Fibroblast of skin of left quadriceps (primary cell): ENCODE measurements at places on chromosomes 5 and 9.
A peak's percentile ranks its signal among the peaks of the same experiment; 100 is the strongest.

DNA sequence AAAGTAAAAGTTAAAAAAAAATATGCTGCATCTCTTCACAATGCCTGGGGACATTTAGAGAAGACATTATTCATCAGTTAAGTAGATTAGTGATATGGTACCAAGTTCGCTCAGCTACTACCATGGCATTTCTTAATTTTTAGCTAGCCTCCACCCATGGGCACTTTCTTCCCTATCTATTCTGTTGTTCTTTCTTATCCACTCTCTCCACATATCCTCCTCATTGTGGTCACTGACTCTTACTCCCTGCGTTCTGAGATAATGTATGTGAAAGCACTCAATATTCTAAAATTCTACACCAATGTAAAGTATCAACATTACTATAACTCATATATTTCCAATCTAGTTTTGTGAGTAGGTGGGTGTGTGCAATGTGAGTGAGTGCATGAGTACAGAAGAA is 609.7 kb upstream of the DAB2 start:
- DNase-seq, result no peak

GRCh38 chr5:154677921-154678320 is 77.3 kb upstream of the LARP1 start:
- no peak for DNase-seq

GRCh38 chr5:891837-892393 is 686 bp downstream of the BRD9 start:
- DNase-seq, result no peak

DNA sequence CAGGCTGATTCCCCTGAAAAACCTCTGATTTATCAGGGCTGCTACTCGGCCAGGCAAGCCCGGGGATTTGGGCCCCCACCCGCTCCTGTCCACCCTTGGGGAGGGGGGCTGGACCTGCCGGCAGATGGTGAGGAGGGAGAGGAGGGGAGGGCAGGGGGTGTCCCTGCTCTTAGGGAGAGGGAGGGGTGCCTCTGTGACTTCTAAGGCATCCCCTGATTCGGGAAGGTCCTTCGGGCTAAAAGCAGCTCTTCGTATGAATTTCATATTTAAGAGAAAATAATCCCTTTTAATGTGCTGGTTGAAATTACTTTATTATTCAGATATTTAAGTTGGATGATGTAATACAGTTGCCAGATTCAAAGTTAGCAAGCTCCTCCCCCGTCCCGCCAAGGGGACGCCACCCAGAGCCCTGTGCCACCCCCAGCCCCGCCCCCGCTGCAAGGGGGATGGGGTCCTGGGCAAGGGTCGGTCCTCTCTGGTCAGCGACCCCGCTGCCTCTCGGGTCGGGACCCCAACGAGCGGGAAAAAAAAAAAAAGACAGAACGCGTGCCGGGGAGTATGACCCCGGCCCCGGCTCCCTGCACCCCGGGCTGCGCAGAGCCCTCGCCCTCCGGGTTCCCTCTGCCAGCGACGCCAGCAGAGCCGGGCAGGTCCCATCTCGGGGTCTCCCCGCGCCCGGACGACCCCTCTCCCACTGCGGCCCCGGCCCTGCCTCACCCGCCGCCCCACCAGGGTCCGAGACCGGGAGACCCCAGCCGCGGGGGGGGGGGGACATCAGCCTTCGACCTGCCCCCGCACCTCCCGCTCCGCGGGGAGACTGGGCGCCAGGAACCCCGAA is 12.4 kb downstream of the LHX3 start:
- no peak for DNase-seq

GRCh38 chr9:107466826-107467225 is 22.7 kb downstream of the KLF4 start:
- no peak for DNase-seq

- no peak for DNase-seq
Measured at GRCh38 chr9:88233091-88233490, 94.8 kb upstream of the SPATA31C2 start.

DNA sequence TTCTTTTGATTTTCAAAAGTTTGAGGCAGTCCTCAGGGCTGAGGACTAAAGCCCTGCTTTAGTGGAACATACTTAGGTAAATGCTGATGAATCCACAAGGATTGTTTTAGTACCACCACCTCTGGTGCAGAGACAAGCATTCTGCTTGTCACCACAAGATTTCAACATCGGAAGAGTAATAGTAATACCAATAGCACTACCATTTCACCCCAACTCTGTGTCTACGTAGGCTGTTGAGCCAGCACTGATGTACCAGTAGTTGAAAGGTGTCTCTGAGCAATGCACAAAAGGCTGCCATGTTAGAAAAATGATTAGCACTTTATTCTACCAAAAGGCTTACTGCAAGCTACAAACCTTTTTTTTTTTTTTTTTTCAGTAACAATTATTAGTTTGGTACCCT is 213.2 kb upstream of the SLC24A2 start:
- no peak for DNase-seq

DNA sequence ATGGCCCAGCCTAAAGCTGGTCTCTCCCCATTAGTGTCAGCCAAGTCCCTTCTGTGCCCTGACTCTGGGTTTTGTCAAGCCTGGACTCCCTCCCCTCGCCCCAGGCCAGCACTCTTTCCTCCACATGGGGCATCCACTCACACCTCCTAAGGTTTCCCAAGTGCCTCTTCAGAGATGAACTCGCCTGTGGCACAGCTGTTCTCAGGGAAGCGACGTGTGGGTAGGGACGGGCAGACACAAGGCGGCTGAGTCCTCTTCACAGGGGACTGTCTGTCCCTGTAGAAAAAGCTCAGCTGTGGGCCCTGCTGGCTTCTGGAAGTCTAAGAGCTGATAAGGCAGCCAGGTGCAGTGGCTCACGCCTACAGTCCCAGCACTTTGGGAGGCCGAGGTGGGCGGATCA is 78.5 kb downstream of the CACNA1B start:
- DNase-seq, result no peak

DNA sequence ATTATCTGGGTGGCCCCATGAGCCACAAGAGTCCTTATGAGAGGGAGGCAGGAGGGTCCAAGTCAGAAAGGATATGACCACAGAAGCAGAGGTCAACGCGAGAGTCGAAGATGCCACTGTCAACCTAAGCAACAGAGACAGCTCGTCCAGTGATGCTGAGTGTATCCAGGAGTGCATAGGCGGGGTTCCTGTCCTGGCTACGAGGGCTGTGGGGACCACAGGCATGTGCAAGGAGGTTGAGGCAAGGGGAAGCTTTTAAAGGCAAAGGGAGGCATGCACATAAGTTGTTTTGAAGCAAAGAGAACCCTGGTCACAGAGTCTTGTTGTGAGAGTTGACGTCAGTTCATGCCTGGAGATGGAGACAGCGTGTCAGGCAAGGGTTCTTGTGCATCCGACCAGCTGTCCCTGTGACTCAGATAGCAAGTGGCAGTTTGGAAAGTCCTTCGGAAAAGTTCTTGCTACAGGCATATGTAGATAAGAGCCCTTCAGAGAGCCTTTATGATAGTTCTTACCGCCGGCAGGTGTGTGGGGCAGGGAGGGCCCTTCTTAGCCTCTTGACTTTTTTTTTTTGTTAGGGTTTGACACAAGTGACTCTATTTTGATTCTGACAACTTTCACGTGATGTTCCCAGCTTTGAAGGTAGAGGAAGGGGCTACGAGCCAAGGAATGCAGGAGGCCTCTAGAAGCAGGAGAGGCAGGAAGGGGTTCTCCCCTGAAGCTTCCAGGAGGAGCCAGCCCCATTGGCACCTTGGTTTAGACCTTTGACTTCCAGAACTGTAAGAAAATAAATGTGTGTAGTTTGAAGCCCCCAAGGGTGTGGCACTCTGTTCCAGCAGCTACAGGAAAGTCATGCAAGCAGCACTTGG is 66.0 kb upstream of the FCN1 start:
- no peak for DNase-seq

- DNase-seq, result no peak
Measured at GRCh38 chr5:126365446-126366198, 57.6 kb upstream of the GRAMD2B start.

- no peak for DNase-seq
Measured at GRCh38 chr5:170437621-170438375, 48.6 kb upstream of the KCNMB1 start.

- no peak for DNase-seq
Measured at GRCh38 chr9:92668746-92669526, 995 bp downstream of the IPPK start.

GRCh38 chr9:104948277-104948676 is 20.3 kb upstream of the ABCA1 start:
- no peak for DNase-seq

- DNase-seq, result no peak
Measured at GRCh38 chr5:160312960-160313727, 780 bp upstream of the CCNJL start.

- DNase-seq, result no peak
Measured at GRCh38 chr9:10127867-10128266, 484.9 kb downstream of the PTPRD start.

- DNase-seq, result peak; percentile 96
Measured at GRCh38 chr5:168317521-168318147, 26.2 kb downstream of the WWC1 start.

GRCh38 chr5:172353271-172353812 is 69.8 kb upstream of the UBTD2 start:
- DNase-seq, result no peak

- DNase-seq, result no peak
Measured at GRCh38 chr9:4686112-4686511, 6.7 kb downstream of the CDC37L1 start.

GRCh38 chr5:106858616-106859015 is 812.1 kb downstream of the EFNA5 start:
- no peak for DNase-seq

- no peak for DNase-seq
Measured at GRCh38 chr5:83256091-83256780, 178.9 kb downstream of the XRCC4 start.

DNA sequence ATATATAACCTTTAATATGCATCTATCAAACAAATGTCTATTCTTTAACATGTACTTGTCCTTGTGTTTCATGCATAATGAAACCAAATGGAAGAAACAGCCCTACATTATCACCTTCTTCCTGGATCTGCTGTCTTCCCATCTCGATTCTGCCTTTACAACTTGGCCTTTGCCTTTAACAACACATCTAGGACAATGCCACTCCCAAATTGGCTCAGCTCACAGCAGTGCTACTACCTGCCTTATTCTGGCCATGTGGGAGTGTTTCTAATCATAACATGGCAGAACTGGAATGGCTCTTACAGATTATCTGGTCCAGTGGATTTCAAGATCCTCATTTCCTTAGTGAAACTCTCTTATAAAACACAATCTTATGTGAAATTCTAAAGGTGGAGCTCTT is 176.5 kb downstream of the CARTPT start:
- DNase-seq, result no peak

GRCh38 chr5:91486638-91487037 is 103.5 kb upstream of the ARRDC3 start:
- no peak for DNase-seq

DNA sequence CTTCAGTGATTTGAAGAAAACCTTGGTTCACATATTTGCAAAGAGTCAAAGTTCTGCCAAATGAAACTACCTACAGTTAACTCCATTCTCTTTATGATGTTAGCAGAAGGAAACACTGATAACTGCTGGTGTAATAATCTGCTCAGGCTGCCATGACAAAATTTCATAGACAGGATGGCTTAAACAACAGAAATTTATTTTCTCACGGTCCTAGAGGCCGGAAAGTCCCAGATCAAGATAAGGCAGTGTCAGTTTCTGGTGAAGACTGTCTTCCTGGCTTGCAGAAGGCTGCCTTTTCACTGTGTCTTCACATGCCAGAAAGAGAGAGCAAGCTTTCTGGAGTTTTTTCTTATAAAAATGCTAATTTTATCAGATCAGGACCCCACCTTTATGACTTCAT is 102.4 kb upstream of the PARP8 start:
- no peak for DNase-seq

DNA sequence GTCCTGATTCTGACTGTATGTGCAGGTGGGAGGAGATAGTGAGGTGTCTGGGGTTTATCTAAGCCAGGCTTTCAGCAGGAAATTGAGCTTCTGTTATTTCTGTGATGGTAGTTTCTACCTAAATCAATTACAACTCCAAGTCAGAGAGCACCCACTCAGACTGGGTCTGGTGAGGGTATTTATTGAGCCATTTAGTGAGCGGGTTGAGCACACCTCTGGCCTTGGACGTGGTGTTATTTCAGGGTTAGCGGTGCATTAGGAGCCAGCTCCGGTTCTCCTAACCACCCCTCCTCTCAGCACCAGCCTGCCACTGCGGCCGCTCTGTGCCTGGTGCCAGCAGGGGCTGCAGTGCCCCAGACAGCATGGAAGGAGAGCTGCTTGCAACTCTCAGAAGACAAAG is 238.9 kb downstream of the CACNA1B start:
- DNase-seq, result no peak

DNA sequence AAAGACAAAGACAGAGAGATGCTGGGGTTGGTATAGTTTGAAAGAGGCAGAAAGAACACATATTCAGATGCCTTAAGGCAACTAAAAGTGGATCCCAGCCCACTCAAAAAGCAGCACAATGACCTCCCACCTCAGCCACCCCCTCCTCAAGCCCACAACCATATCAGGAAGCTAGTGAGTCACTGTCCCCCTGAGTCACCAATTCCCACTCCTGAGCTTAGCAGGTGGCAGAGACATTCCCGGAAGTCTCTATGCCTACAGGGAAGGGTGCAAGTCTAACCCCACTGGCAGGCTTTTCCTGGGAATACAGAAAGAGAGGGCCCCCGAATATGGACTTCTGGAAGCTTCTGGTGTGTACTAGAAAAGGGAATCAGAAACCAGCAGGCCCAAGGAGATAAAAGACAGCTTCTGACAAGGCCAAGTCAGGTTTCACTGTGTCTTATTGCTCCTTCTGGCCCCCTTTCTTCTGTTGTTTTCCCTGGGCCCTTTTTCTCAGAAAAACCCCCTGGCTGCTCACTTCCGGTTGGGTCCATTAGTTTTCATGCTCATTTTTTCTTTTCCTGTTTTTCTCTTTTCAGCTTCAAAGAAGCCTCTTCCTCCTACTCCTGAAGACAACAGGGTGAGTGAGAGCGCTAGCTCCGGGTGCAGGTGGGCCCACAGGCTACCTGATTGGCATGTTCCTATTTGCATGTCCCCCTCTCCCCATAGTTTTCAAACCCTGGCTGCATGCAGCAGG is 36.8 kb downstream of the ITK start:
- DNase-seq, result no peak

- no peak for DNase-seq
Measured at GRCh38 chr5:148542812-148543211, 111.5 kb downstream of the HTR4 start.

- DNase-seq, result no peak
Measured at GRCh38 chr9:71483436-71483835, 284.9 kb downstream of the CEMIP2 start.

GRCh38 chr5:140207250-140207964 is 32.4 kb downstream of the CYSTM1 start:
- DNase-seq, result no peak

- DNase-seq, result no peak
Measured at GRCh38 chr5:88214655-88215054, 54.0 kb downstream of the TMEM161B start.

- DNase-seq, result no peak
Measured at GRCh38 chr9:129995409-129996160, 47.4 kb downstream of the FNBP1 start.

DNA sequence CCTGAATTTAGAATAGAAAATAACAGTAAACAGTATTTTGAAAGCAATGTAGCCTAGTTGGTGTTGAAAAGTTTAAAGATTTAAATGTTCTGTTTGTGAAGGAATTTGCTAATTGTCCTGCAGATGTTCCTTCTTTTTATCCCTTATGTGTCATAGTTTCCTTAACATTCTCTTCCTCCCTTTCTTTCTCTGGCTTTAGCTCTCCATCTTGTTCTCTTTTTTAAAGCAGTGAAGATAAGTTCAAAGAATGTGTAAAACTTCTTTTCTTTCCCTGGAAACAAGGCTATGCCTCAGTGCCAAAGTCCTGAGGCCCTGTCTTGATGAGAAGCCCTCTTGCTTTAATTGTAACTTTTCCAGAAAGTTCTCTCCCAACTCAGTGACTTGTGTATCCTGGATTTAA is 24.4 kb upstream of the GAS1 start:
- DNase-seq, result no peak

GRCh38 chr9:33024126-33024965 is 727 bp upstream of the DNAJA1 start:
- no peak for DNase-seq
